ENCODE measurements at places on chromosomes 3 and 15.
A peak's percentile ranks its signal among the peaks of the same experiment; 100 is the strongest.

- DNase-seq, result no peak
These were observed 41.6 kb downstream of the IQCH start for GRCh38 chr15:67296188-67296587.

- no peak for DNase-seq
These were observed 201.8 kb upstream of the TPM1 start for GRCh38 chr15:62840526-62841268.

DNA sequence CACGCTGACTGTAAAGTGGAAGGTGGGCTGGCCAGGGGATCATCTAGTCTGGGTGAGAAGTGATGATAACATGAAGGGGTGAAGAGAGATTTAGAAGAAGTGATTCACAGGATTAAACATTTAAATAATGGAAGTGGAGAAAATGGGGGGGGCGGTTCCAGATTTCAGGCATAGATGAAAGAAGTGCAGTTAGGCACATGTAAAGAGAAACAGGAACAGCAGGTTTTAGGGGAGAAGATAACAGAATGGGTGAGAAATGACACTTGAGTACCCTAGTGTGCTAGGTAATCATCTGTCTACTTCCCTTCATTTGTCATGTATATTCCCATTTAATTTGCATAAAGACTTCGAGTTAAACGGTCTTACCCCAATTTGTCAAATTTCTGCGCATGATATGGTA, 15.3 kb downstream of the B3GNT5 start:
- DNase-seq, result no peak

GRCh38 chr3:128663151-128663550, 12.5 kb upstream of the RPN1 start:
- no peak for DNase-seq

DNA sequence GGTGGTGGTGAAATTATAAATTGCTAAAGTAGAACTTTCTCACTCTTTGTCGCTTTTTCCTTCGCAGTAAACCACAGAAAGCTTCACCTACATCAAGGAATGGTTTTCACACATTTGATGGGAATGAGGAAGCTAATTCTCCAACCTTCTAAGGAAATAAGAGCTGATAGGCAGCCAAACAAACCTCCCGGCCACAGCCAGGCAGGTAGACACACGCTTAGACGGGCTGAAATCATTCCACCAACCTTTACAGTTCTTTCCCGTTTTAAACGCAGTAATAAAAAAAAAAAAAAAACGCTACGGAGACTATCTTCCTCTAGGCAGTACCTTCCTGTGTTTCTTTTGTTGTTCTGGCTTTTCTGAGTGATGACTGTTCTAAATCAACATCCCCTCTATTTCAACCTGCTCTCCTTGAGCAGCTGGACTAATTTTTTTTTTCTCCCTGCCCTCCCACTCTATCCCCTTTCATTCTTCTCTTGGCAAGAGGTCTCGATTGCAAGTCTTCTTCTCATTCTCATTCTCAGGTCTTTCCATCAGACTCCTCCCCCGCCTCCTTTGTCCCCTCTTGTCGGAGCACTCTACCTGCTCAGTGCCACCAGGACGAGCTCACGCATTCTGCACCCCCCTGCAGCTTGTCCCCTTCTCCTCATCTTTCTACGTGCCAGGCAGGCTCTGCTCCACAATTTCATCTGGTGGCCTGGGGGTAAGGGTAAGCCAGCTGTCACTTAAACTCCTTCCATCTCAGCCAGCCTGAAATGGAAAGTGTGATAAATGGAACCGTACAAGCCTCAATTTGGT, 391.1 kb upstream of the MDFIC2 start:
- no peak for DNase-seq

DNA sequence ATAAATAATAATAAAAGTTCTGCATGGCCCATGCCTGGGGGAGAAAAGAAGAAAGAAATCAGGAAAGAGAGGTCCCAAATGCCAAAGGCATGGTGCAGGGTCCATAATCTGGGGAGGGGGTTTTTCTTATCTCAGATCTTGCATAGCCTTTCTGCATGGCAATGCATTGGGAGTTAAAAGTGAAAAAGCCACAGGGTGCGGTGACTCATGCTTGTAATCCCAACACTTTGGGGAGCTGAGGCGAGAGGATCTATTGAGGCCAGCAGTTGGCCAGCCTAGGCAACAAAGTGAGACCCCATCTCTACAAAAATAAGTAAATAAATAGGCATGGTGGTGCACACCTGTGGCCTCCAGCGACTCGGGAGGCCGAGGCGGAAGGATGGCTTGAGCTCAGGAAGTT, 76.8 kb upstream of the GATA2 start:
- no peak for DNase-seq

GRCh38 chr15:62698646-62699045, 343.9 kb upstream of the TPM1 start:
- no peak for DNase-seq

DNA sequence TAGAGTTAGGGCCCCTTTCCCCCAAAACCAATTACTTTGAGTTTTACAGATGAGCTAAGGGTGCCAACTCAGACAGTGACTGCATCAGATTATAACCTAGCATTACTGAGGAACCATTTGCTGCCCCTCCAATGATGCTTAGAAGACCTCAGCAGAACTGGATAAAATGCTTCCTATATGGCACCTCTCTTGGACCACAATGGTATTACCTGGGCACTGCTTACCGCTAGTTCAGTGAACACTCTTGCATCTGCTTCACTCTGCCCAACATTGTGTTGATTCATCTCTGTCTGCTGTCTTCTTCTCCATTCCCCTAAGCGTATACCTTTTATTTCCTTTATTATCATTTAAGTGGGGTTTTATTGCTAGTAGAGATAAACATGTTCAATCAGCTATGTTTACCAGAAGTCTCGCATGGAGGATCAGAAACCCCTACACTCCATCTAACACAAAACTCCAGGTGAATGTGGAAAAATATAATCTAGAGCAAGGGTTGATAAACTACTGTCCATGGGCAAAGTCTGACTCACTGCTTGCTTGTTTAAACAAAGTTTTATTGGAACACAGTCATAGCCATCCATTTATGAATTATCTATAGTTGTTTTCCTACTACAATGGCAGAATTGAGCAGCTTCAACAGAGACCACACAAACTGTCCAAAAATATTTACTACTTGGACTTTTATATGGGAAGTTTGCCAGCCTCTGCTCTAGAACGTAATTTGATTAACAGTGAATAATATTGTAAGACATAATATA, 100.2 kb upstream of the PTX3 start:
- DNase-seq, result no peak

DNA sequence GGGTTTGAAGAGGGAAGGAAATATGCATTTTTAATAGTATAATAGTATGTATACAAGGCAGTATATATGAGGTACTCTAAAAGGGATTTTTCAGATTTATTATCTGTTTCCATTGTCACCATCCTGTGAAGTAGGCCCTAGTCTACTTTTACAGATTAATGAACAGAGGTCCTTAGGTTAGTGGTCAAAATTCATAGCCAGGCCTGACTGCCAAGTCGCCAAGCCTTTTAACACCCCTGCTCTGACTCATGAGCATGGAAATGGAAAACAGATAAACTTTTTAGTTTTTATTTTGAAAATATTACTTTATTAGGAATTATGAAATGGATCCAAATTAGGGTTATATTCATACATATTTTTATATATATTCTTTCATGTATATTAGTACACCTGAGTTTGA, 146.9 kb downstream of the BBX start:
- no peak for DNase-seq

- DNase-seq, result no peak
These were observed 83.1 kb upstream of the FNDC3B start for GRCh38 chr3:171956181-171956683.

GRCh38 chr3:75001330-75001729, 386.9 kb upstream of the CNTN3 start:
- no peak for DNase-seq

- no peak for DNase-seq
These were observed 37.2 kb downstream of the AP4E1 start for GRCh38 chr15:50945725-50946124.

DNA sequence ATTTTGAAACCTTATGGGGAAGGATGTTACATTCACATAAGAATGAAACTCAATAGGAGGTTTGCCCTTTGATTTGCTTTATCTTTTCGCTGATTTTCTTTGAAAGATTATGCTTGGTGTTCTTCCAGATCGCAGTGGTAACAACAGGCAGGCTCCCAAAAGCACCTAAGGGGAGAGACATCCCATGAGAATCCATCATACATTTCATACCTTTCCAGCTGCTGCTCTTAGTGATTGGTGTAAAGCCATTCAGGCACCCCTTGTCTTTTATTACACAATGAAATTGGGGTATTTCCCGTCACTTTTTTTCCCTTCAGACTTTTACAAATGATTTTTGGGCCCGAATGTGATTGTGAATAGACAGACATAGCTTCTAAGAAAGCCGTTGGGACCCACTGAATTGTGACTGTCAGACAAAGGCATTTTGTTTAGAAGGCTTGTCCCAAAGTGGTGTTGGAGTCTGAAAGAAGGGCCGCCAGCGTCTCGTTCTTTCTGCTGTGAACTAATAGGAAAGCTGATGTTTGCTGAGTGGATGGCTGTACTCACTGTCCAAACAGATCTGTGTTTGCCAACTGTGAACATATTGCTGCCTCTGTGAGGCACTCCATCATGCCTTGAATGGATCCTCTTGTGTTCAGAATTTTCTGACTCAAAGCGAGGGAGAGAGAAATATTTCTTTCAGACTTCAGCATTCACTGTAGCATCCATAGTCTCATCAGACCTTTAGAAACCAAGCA, 164.3 kb downstream of the FNDC3B start:
- DNase-seq, result peak; percentile 21

- no peak for DNase-seq
These were observed 270.2 kb upstream of the GBE1 start for GRCh38 chr3:82031596-82031995.

GRCh38 chr3:59709702-59710553, 660.1 kb upstream of the CFAP20DC start:
- peak; percentile 9 for DNase-seq

GRCh38 chr3:58529516-58530353, 7.3 kb downstream of the ACOX2 start:
- DNase-seq, result no peak

GRCh38 chr3:6165951-6166350, 695.0 kb upstream of the GRM7 start:
- DNase-seq, result no peak

DNA sequence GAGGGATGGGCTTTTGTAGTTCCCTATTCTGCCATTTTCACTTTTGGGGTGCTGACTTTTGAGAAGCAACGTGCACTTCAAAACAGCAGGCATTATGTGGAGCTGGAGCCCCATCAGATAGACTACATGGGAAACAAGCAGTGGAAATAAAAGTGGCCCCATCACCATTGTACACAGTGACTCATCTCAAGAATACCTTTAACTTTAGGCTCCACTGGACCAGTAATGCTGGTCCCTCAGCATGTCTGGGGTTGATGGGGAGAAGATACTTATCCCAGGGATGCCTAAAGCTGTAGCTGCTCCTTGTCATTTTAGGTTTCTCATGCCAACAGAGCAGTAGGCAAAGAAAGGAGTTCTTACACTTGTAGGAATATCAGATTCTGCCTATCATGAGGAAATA, 45.0 kb downstream of the LSM3 start:
- DNase-seq, result no peak

GRCh38 chr3:69386556-69387385, 883 bp upstream of the FRMD4B start:
- DNase-seq, result no peak

GRCh38 chr3:53040351-53040820, 5.5 kb downstream of the SFMBT1 start:
- no peak for DNase-seq

GRCh38 chr3:124315215-124316033, 323.5 kb upstream of the ROPN1 start:
- DNase-seq, result no peak

DNA sequence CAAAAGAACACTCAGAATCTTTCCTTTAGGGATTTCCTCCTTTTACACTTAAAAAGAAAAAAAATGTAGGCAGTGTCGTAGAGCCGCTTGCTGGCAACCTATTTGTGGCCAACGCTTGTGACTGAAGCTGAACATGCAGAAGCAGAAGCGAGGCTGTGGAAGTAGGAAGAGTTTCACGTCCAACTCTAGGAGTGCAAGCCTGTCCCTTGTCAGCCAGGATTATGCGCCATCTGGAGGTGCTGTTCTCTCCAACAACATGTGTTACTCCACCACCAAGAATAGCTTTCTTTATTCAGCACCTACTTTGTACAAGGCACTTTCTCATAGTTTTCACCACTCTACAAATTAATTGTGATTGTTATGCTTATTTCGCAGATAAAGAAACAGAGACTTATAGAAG, 223.2 kb upstream of the LMCD1 start:
- DNase-seq, result no peak

Data from nucleus accumbens (tissue), 56 donors.